ENCODE measurements at places on chromosomes 6 and 20.

GRCh38 chr6:36487698-36488097, 44.9 kb downstream of the KCTD20 start:
- DNase-seq: no peak

- peak; percentile 38 for DNase-seq
Observed at GRCh38 chr20:18225632-18226031, 62.7 kb upstream of the ZNF133 start.

- no peak for DNase-seq
Observed at GRCh38 chr20:50538276-50538675, 28.1 kb downstream of the PTPN1 start.

DNA sequence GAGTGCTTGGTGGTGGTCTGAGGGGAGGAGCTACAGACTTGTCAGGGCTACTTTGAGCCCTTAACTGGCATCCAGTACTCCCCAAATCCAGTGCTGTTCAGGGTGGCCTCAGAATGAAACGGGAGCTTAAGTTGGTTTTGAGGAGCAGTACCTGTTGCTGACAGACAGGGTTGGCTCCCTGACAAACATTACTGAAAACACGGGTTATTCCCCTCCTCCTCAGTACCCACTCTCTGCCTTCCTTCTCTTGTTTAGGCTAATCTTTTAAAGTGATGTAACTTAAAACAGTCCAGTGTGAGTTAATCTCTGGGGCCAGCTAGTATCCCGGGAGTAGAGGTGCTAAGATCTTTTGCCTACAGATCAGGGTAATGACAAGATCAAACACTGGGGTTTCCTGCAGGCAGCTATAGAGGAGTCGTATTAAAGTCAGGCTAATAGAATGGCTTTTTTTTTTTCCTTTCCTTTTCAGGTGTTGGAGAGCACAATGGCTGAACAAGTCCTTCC, 3.7 kb downstream of the TNFAIP3 start:
- no peak for DNase-seq

DNA sequence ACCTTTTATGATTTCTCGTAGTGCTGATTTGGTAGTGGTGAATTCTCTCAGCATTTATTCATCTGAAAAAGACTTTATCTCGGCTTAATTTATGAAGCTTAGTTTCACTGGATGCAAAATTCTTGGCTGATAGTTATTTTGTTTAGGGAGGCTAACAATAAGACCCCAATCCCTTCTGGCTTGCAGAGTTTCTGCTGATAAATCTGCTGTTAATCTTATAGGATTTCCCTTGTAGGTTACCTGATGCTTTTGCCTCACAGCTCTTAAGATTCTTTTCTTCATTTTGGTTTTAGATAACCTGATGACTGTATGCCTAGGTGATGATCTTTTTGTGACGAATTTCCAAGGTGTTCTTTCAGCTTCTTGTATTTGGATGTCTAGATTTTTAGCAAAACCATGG, 388.7 kb downstream of the UTRN start:
- DNase-seq: no peak

GRCh38 chr6:37319156-37319555, 34.6 kb upstream of the RNF8 start:
- no peak for DNase-seq

- DNase-seq: no peak
Observed at GRCh38 chr6:167515873-167516507, 191.1 kb downstream of the TTLL2 start.

DNA sequence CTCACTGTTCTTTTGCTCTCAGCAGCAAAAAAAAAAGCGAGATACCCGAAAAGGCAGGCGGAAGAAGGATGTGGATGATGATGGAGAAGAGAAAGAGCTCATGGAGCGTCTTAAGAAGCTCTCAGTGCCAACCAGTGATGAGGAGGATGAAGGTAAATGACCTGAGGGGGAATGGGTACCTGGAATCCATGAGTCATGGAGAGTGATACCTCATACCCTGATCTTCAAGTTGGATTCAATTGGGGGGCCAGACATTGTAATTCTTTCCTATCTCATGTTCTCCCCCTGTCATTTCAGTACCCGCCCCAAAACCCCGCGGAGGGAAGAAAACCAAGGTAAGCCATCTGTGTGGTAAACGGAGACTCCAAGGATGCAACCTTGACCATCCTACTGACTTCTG, 6.8 kb downstream of the ABCF1 start:
- DNase-seq: no peak

DNA sequence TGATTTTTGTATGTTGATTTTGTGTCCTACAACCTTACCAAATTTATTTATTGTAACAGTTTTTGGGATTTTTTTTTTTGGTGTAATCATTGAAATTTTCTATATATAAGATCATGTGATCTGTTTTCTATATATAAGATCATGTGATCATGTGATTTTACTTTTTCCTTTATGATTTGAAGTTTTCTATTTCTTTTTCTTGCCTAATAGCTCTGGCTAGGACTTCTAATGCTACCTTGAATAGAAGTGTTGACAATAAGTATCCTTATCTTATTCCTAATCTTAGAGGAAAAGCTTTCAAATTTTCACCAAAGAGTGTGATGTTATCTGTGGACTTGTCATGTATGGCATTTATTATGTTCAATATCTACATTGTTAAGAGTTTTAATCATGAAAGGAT, 69.7 kb downstream of the TNFAIP3 start:
- DNase-seq: no peak

GRCh38 chr6:143772116-143773086, 70.7 kb upstream of the LTV1 start:
- DNase-seq: no peak
